ENCODE measurements at places on chromosomes 2 and 18.

GRCh38 chr2:230797515-230798495 is 66.9 kb upstream of the ITM2C start:
- no peak for DNase-seq

DNA sequence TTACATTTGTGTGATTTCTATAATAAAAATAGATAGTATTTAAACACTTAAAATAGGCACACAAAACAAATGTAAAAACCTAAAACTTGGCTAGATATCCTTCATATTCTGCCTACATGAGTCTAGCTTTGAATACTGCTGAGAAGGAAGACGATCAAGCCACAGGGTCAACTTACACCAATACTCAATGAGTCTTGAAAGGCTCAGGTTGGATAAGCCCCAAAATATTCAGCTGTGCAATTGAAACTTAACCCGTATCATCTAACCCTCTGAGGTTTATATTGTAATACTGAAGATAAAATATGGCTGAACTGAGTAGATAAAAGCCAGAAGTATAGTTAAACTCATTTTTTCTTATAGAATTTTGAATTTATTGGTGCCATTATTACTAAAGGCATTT is 313.0 kb upstream of the NRXN1 start:
- no peak for DNase-seq

GRCh38 chr2:111024496-111024895 is 96.2 kb upstream of the BCL2L11 start:
- DNase-seq, result no peak

DNA sequence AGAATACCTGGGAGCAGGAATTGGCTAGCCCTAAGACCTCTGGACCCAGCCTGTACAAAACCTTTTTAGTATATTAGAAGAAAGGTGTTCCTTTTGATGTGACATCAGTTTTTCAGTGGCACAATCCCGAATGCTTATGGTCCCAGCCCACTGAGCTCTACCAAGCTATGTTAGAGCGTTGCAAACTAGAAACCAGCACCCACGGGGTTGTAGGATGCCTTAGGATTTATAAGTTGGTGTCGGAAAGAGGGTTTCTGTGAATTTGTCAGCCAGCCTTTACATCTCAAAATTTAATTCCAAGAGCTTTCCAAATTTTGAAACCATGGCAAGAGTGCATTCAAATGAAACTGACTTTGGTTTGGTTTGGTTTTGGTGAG is 499 bp upstream of the LMAN1 start:
- no peak for DNase-seq

DNA sequence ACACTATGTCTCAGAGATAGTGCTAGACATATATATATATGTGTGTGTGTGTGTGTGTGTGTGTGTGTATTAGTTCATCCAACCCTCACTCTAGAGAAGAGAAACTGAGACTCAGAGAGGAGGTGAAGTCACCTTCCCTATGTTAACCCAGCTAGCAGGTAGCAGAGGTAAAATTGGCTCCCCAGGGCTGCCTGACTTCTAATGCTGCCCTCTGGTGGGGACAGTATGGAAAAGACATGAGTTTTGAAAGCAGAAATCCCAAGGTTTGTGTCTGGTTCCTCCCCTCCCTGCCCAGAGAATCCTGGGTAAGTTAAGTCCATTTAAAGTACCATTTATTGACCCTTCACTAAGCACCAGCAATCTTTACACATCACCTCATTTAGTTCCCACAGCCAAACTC is 137.7 kb downstream of the THNSL2 start:
- no peak for DNase-seq

DNA sequence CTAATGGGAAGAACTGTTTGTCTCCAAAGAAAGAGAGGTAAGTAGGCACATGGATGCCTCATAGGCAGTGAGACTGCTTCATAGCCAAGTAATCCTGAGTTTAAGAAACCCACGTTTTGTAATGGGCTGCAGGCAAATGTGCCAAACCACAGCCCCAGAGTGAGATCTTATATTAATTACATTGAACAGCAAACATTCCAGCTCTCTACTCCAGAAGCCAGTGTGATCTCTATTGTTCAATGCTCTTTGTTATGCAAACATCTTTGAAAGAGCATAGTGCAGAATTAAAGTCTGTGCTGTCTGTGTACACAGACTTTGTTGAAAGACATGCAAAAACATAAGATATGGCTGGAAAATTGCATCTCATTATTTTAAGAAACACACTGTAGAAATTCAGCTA is 720.8 kb upstream of the REG3G start:
- no peak for DNase-seq

DNA sequence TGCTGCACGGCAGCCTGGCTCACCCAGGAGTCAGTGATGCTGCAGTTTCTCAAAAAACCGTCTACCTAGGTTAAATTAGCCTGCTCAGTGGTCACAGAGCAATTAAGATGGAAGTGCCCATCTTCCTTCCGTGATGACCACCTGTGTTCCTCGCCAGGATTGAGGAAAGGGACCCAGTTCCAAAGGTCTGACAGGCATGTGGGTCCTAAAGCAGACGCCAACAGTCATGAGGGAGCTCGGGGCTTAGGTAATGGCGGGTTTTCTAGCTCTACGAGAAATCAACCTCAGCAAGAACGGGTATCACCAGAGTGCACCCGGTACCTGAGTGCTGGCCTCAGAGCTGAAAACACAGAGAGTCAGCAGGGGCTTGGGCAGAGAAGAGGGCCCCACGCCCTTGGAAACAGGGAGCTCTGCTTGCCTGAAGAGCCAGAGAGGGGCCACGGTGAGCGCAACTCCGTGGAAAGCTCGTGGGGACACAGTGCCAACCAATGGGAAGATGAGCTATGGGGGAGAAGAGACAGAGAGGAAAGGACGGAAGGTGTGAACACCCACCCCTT is 34.3 kb upstream of the DNMT3A start:
- DNase-seq, result no peak

GRCh38 chr2:37812414-37812813 is 112.7 kb upstream of the RMDN2 start:
- no peak for DNase-seq

- no peak for DNase-seq
These were observed 894.9 kb upstream of the CDH2 start for GRCh38 chr18:29071869-29072268.

DNA sequence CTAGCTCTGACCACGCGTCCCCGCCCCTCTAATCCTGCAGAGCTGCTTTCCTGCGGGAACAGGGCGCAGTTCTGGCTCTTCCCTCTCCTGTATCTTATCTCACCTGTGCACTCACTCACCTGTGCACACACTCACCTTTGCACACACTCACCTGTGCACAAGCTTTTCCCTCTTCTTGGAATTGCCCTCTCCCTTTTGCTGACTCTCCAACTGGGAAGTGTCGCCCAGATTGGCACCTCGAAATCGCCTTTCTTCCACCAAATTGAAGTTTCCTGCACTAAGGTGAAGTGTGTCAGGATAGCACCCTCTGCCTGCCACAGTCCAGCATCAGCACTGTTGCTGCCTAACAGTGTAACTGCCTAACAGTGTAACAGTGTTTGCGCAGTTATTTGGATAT is 566 bp upstream of the CMPK2 start:
- DNase-seq, result no peak

- DNase-seq, result no peak
These were observed 259.2 kb downstream of the SH3BP4 start for GRCh38 chr2:235211056-235211455.

GRCh38 chr2:74951211-74951754 is 7.2 kb upstream of the POLE4 start:
- DNase-seq, result no peak

GRCh38 chr2:113203901-113204519 is 30.2 kb downstream of the PSD4 start:
- DNase-seq, result peak; percentile 74
